ENCODE measurements at places on chromosomes 7 and 10.

DNA sequence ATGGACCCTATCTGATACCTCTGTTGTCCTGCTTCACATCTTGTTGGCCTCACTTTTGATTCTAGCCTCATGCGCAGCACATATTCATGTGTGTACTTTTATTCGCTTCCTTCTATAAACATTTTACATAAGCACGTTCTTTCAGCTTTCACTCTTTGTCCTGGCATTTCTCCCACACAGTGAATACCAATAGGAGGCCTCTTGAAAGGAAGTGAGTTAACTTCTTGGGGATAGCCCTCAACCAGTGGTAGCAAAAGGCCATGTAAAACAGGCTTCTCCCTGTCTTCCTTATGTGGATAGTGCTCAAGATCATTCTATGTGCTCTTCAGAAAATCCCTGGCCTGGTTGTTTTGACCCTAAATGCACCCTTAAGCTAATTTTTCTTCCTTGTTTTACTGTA is 633.9 kb upstream of the MBL2 start:
- DNase-seq = no peak

DNA sequence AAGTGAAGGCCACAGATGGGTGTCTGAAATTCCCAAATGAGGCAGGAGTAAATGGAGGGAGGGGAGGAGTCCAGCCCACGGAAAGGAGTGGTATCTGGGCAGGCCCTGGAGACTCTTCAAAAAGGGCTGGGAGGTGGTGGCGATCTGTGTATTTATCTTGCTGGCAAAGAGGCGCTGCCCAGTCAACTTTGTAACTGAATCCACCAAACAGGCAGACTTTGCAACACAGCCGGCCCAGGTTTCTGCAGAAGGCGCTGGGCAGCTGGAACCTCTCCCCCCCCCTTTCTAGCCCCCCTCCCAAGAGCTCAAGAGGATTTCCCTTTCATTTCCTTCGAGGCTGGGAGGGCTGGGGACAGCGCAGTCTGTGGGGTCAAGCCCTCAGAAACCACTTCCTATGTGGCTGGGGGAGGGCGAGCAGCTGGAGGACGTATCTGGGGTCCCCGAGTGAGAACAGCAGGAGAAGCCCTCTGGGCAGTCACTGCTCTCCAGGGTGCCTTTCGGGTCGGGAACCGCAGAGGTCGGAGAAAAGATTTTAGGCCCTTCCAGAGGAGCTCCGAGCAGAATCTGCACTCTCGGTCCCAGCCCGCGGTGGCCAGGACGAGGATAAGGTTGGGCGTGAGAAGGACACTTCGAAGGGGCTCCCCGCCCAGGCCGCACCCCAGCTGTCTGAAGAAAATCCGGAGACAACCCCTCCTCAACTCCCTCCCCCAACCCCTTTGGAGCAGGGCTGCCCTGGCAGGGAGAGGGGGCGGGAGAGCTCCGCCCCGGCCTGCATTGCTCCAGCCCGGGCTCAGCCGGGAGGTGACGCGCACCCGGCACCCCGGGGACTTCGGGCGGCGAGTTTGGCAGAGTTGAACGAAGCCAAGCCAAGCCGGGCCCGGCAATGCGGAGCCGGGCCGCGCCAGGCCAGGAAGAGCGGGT is 965 bp downstream of the ZCCHC24 start:
- no peak for DNase-seq

GRCh38 chr7:150335108-150335773 is 6.2 kb downstream of the RARRES2 start:
- no peak for DNase-seq

DNA sequence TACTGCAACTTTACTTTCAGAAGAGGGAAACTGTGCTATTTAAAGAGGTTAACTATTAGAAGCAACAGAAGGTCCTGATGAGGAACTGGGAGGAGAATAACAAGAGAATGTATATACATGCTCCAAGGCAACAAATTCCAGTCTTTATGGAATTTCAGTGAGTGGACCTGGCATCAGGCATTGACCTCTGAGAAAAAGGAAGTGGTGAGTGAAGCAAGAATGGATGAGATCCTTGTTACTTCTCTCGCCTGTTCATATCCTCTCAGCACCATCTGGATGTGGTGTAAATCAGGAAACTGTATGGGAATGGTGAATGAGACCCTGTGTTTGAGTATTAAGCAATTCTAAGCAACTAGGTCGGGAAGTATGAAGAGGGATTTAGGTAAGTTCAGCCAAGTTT is 30.3 kb upstream of the KBTBD2 start:
- DNase-seq = no peak

DNA sequence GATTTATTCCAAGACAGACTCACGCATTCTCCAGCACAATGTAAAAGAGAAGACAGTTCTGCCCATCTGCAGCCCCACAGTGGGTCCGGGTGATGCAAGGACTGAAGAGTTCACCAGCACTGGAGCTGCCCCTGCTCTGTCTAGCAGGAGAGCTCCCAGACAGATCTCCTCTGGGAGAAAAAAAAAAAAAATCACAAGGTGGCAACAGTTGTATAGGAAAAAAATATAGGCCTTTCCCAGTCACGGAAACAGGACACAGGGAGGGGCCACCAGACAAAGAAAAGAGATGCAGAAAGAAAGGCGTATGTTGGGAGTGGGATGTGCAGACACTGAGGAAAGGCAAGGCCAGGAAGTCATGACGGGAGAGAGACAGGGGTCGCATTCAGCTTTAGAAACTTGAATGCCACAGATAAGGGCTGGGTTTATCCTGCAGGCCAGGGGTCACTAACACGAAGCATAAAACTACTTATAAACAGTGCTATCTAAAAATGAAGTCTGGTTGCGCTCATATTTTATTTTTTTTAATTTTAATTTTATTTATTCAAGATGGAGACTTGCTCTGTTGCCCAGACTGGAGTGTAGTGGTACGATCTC is 54.1 kb downstream of the FAM171A1 start:
- no peak for DNase-seq

GRCh38 chr7:17991866-17992648 is 35.6 kb downstream of the PRPS1L1 start:
- no peak for DNase-seq

- DNase-seq = no peak
Measured at GRCh38 chr7:81688622-81689411, 81.0 kb downstream of the HGF start.

DNA sequence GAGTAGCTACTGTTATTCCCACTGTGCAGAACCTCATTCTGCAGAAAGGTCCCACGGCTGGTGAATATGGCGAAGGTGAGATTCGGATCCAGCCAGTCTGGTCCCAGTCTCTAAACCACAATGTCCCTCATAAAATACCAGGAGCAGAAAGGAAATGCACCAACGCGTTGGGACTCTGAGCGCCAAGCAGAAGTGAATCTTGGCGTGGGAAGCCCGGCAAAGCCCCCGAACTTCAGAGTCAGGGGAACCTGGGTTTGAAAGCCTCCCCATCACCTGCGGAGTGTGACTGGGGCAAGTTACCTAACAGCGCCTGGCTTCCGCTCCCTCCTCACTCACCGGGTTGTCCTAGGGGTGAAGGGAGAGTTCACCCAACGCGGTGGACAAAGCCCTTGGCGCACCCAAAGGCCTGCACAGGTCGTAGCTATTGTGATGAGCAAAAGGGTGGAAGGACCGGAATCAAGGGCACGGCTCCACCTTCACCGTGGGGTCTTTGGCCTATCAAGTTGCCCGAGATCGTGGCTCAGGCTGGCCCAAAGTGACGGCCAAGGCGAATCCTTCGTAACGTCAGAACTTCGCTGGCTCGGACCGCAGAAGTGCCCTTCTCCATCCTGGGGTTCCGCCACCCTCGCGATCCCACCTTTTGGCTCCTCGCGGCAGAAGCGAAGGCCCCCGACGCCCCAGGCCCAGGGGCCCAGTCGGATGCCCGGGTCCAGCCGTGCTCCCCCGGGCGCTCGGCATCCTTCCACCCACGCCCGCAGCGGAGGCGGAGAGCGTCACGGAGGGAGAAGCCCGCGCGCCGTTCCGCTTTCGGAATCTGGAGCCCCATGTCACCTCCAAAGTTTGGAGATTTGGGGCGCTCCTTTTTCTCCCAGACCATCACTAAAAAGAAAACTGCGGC is 811 bp downstream of the RGS10 start:
- DNase-seq = no peak

GRCh38 chr10:13440185-13441061 is 88.4 kb downstream of the BEND7 start:
- peak; percentile 35 for DNase-seq

- no peak for DNase-seq
Measured at GRCh38 chr10:115092555-115093285, 445 bp upstream of the ATRNL1 start.

GRCh38 chr7:92200791-92201190 is 21.8 kb upstream of the LRRD1 start:
- no peak for DNase-seq

DNA sequence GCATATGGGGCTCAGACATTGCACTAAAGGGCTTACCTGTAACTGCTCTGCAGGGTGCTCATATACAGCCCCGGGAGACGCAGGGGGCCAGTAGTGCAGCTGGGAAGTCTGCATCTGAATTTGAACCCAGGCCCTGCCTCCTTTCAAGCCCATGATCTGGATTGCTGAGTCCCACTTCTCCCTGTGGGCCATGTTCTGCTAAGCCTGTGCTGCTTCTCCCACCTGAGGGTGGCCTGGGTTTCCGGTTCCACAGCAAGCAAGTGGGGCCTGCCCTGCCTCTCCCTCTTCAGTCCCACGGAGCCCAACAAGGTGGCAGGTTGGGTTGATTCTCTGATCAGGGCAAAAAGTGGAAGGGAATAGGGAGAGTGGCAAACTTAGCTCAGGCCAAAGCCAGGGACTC is 56.6 kb upstream of the GDF10 start:
- DNase-seq = no peak

DNA sequence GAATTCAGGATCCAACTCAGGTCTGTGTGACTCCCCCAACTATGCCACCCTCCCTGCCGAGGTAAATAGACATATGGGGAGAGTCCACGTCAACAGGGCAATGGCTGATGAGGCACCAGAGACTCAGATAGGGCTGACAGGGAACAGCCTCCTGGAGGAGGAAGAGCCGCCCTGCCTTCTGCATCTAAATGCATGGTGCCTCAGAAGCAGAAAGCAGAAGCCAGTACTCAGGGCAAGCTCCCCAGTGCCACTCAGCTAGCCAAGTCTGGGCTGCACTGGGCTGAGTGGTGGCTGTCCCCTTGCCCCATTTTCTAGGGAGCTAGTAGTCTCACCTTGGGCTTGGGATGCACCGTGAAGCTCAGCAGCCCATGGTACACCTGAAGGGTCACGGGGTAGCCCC is 11.0 kb downstream of the RRP12 start:
- DNase-seq = no peak

- peak; percentile 61 for DNase-seq
Measured at GRCh38 chr10:689452-690371, at the start of gene DIP2C. Gene DIP2C, minus strand, starts transcription at chr10:689668. Its CDS starts 90 bp downstream, at chr10:689578.

DNA sequence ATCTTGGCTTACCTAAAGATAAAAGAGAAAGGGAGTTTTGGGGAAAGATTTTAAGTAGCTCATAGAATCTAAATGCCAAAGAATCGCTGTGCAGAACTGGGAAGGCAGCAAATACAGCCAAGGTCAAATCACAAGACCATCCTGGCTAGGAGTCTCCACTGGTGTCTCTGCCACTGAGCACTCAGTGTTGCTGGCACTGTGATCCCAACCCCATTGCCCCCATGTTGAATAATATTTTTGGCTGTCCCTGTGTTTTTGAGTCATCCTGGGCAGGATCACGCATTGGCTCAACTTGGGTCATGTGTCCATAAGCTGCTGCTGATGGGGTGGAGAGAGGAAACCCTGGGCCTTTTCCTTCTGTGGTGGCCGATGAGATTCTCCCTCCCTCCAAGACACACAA is 21.2 kb downstream of the TLX1 start:
- DNase-seq = no peak

- no peak for DNase-seq
Measured at GRCh38 chr10:93516006-93516380, 19.6 kb downstream of the CEP55 start.
